Sigmoid colon (tissue), 7 donors: ENCODE measurements at places on chromosomes 12 and 14.

- H3K27me3 ChIP-seq = no peaks in the 10 kb centered on the region
- peaks cover 67% of the 10 kb centered on the region for H3K36me3 ChIP-seq
- H3K4me1 ChIP-seq = peaks cover 21% of the 10 kb centered on the region
- no peak overlapping the region for H3K27ac ChIP-seq
Observed at GRCh38 chr12:46359667-46360280, 12.8 kb downstream of the SLC38A2 start.

DNA sequence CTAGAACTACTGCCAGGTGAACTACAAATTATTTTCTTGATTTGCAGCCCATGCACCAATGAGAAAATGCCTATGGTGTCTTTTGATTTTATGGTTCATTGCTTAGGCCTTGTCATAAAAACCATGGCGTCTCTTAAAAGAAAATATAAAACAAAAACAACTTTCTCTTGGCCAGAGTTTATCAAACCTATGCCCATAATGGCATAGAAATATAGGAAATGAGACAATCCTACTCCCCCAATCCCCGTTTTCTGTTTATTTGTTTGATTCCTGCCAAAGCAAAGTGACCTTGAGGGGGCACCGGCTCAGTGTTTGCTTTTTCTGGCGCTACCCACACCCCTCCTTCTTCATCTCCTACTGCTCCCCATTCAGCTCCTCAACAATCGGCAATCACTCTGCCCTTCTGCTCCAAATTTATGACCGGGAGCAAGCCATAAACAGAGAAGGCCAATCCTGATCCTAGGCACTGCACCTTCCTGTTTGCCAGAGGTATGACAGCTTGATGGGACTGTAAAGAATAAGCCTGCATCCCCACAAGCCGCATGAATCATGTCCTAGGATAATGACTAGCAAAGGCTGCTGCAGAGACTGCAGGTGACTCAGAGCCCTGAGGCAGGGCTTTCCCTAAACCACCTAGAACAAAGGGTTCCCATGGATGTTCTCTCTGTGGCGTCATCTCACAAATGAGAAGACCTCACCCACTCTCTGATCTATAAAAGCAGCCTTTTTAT is 874.9 kb downstream of the NRXN3 start:
- H3K27ac ChIP-seq = no peak overlapping the region
- peaks cover under 1% of the 10 kb centered on the region for H3K4me1 ChIP-seq
- H3K36me3 ChIP-seq = no peaks in the 10 kb centered on the region

DNA sequence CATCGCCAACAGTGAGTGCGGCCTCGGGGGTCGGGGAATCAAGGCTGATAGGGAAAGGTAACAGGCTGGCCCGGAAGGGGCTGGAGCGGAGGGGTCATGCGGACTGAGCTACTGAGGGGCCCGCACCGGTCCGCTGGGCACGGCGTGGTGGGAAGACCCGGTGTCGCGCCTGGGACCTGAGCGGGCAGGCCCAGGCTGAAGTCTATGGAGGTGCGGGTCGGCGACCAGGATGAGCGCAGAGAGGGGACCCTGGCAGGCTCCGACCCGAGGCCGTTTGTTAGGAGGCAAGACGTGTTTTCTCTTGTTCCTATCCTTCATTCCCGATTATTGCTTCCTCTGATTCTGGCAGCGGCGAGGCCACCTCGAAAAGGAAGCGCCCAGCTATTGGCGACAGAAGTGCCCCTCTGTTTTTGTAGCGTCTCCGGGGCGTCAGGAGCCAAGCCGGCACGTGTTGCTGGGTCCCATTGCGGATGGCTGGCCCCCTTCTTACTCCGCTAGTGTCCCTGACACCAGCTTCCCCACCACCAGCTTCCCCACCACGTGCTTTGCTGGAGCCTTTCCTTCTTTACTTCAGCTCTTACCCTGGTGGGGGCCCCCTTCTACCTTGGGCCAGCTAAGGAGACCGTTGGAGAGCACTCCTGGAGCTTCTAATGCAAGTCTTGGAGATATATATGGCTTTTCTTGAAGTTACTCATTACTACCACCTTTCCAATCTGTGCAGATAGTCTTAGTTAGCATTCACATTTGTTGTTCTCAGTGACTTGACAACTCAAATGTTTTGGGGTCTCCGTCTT is 653 bp downstream of the PA2G4 start:
- peaks cover 27% of the 10 kb centered on the region for H3K4me1 ChIP-seq
- H3K4me3 ChIP-seq = peak overlapping the region; percentile 75
- no peak for DNase-seq
- H3K27ac ChIP-seq = peak overlapping the region; percentile 84
- H3K27me3 ChIP-seq = no peaks in the 10 kb centered on the region
- H3K36me3 ChIP-seq = peaks cover 35% of the 10 kb centered on the region

GRCh38 chr12:13670285-13670866 is 311.0 kb downstream of the GRIN2B start:
- no peak overlapping the region for H3K4me3 ChIP-seq
- no peak overlapping the region for H3K27ac ChIP-seq
- H3K36me3 ChIP-seq = no peaks in the 10 kb centered on the region
- no peak for DNase-seq

DNA sequence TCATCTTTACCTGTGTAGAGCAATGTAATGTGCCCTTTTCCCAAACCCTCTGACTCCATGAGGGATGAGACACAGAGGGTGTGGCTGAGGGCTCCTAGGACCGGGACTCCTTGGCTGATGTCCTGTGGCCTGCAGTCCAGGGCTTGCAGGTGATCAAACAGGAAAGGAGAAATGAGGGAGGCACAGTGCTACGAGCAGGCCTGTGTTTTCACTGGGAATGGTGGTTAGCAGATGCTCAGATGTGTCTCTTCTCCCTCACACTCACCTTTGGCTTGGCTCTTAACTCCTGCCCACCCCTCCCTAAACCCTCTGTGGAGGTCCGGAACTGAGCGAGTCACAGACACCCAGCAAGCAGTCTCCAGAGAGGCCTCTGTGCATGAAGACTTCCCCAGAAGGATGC is 254.4 kb downstream of the DAD1 start:
- no peak for DNase-seq
- H3K4me3 ChIP-seq = no peak overlapping the region
- no peak overlapping the region for H3K27ac ChIP-seq
- H3K36me3 ChIP-seq = no peaks in the 10 kb centered on the region
- H3K27me3 ChIP-seq = no peaks in the 10 kb centered on the region
